HFFc6 (cell line): ENCODE measurements at places on chromosomes 1 and 21. TPM values are rescaled to one million over a fixed set of nuclear protein-coding genes. Genes with fewer than 3 reads are reported as not detected.

S100A7 gene
- total RNA-seq, result not detected in 3 replicates

RGS8 gene
- total RNA-seq, result not detected in 3 replicates

OR2W3 gene
- total RNA-seq, result not detected in 3 replicates

FCRL4 gene
- total RNA-seq, result not detected in 3 replicates

MROH9 gene
- total RNA-seq, result not detected in 3 replicates

S100A3 gene
- 3.4 and 6.9 TPM in 2 replicates for total RNA-seq

DNA sequence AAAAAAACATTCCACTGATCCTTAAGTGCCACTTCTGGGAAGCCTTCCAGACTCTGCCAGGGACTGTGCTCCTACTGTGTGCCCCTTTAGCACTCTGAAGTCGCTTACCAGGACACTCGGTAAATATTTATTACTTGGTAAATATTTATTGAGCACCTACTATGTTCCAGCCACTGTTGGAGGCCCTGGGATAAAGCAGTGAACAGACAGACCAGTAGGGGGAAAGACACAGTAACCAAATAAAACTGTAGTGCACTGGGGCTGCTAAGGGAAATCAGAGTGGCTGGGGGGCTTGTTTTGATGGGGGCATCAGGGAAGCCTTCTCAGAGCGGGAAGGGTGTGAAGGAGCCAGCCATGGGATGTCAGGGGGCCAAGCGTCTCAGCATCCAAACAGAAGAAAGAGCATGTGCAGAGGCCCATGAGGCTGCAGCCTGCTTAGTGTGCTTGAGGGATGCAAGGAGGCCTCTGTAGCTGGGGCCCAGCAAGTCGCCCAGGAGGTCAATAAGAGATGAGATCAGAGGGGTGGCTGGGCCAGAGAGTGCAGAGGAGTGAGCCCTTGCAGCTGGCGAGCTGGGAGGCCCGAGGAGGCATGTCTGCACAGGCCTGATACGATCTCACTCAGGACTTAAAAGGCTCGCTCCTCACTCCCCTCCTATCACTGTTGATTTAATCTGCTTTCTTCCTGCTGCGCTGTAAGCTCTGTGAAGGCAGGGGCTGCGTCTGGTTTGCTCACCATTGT is 28.6 kb downstream of the KAZN start:
- no peak overlapping the region for H3K4me3 ChIP-seq
- no peaks in the 10 kb centered on the region for H3K4me1 ChIP-seq

- H3K4me3 ChIP-seq, result no peak overlapping the region
- peaks cover 4% of the 10 kb centered on the region for H3K36me3 ChIP-seq
- H3K27me3 ChIP-seq, result peaks cover 5% of the 10 kb centered on the region
- DNase-seq, result no peak
- H3K27ac ChIP-seq, result no peak overlapping the region
Observed at GRCh38 chr1:168085401-168085872, 51.3 kb downstream of the GPR161 start.

GRCh38 chr1:15900662-15901279 is 53.3 kb downstream of the SPEN start:
- peaks cover 14% of the 10 kb centered on the region for H3K36me3 ChIP-seq
- H3K4me1 ChIP-seq, result peaks cover 48% of the 10 kb centered on the region
- no peaks in the 10 kb centered on the region; the same call in 1 of the 2 replicates for H3K27me3 ChIP-seq
- H3K27ac ChIP-seq, result peak overlapping the region; percentile 60
- no peak overlapping the region for H3K4me3 ChIP-seq

DNA sequence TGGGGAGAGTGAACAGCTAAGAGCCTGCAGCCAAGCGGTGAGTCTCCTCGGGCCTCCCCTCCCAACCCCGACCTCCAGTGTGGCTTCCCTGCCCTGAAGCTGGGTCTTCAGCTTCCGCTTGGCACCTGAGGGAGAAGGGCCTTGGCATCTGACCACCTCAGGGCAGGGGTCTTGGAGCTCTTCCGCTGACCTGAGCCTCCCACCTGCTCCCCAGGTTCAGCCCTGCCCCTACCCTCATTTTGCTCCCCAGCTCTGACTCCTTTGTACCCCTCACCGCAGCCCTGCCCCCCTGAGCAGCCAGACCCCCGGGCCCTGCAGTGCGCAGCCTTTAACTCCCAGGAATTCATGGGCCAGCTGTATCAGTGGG is 4.9 kb downstream of the ADAMTSL4 start:
- no peak for DNase-seq
- H3K27me3 ChIP-seq, result peaks cover 4% of the 10 kb centered on the region; the same call in 1 of the 2 replicates
- no peak overlapping the region for H3K4me3 ChIP-seq
- peaks cover 6% of the 10 kb centered on the region for H3K36me3 ChIP-seq

GRCh38 chr1:247295274-247295684 is 36.4 kb downstream of the ZNF496 start:
- no peak overlapping the region for H3K4me3 ChIP-seq
- peaks cover 28% of the 10 kb centered on the region for H3K4me1 ChIP-seq
- peaks cover 18% of the 10 kb centered on the region; the same call in 1 of the 2 replicates for H3K27me3 ChIP-seq
- H3K36me3 ChIP-seq, result peaks cover 17% of the 10 kb centered on the region; the same call in 1 of the 2 replicates

DNA sequence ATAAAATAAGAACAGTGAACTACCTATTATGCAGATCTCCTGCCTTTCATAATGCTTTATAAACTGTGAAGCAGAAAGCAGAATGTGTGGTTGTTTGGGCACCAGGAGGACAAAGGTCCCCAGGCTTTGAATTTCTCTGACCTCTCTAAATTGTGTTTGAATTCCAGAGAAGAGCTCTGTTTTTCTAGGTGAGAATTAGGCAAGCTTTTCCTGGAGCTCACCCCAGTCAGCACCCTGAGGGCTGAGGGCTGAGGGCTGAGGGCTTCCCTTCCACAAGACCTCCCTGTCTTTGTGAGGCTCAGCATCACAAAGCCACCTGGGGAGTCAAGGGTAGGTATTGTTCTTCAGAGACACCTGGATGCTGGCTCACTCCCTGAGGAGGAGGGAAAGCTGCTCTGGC is 45.5 kb upstream of the LRIG2 start:
- DNase-seq, result no peak
- H3K27me3 ChIP-seq, result peaks cover 2% of the 10 kb centered on the region
- H3K27ac ChIP-seq, result no peak overlapping the region
- no peak overlapping the region for H3K4me3 ChIP-seq

- H3K36me3 ChIP-seq, result no peaks in the 10 kb centered on the region
- no peak for DNase-seq
- peaks cover 11% of the 10 kb centered on the region for H3K4me1 ChIP-seq
- H3K27ac ChIP-seq, result no peak overlapping the region
- H3K27me3 ChIP-seq, result peaks cover 6% of the 10 kb centered on the region
- no peak overlapping the region for H3K4me3 ChIP-seq
Observed at GRCh38 chr1:118097622-118098348, 87.2 kb downstream of the SPAG17 start.

DNA sequence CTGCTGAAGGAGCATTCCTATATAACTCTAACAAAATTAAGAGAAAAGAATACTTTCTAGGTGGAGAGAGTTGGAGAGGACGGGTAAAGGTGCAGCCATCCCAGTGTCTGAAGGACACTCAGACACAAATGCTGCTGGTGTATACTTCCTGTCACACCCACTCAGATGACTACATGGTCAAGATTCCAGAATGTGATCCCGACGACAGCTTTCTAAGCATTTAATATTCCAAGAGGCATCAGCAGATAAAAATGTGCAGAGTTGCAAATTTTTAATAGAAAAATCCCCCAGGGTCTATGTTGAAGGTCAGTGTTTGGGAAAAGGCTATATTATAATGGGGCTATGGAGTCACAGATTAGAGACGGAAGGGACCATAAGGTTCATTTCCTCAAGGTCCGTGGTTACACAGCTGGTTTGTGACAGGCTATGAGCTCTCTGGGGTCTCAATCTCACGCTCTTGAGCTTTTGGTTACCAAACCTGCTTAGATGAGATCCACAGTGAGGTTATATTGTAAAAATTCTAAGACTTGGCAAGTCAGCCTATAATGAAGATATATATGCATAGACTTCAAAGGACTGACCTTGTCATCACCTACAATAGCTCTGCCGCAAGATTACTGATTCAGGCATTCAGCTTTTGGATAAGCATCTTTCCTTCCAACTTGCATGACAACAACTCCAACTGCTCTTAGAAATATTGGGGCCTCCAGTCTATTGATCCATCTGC is 35.1 kb downstream of the ZNF281 start:
- H3K4me3 ChIP-seq, result peak overlapping the region; percentile 76
- H3K27ac ChIP-seq, result peak overlapping the region; percentile 49
